ENCODE measurements at places on chromosomes 4 and X.

- no peak for DNase-seq
Observed at GRCh38 chr4:88078579-88078978, 71.1 kb downstream of the PKD2 start.

DNA sequence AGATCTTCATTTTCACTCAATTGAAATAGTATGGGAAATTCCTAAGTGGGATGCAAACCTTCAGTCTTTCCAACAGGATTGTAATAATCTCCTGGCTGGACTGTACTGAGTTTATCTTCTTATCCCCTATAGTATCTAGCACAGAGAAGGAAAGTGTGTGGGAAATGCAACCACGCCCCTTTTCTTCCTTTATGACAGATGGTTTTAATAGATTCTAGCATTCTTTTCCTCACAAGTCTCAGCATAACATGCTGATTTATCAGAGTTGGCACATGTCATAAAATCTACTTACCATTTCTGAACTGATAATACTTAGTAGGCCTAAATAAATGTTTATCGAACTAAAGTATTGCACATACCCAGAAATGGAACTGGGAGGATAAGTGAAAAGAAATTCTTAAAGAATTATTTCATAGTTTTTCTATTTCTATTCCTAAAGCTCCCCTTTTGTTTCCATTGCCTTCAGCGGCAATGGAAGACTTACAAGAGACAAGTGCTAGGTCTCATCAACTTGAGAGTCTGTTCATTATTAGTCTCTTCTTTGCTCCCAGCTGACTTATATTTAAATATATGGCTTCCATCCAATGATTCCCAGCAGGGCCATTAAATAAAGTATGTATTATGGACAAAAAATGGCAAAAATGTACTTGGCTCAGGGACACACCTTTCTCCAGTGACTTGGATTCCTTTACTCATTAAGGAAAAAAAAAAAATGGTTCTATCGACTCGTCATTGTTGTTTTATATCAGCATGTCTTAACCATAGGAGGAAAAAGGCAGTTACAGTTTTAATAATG, 484.5 kb downstream of the IL1RAPL1 start:
- DNase-seq = no peak

DNA sequence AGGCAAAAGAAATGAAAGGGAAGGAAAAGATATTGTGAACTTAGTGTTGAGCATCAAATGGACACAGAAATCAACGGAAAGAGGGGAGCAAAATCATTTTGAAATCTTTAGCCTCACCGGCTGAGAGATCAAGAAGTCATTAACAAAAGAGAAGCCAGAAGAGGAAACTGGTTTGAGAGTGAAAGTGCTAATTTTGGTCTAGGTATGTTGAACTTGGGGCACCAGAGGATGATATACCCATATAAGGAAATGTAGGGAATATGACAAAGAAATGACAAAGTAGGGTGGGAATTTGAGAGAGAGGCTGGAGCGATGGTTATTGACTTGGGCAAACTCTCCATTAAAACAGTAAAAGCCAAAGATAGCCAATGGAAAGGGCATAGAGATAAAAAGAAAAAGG, 183.4 kb upstream of the ATOH1 start:
- no peak for DNase-seq

DNA sequence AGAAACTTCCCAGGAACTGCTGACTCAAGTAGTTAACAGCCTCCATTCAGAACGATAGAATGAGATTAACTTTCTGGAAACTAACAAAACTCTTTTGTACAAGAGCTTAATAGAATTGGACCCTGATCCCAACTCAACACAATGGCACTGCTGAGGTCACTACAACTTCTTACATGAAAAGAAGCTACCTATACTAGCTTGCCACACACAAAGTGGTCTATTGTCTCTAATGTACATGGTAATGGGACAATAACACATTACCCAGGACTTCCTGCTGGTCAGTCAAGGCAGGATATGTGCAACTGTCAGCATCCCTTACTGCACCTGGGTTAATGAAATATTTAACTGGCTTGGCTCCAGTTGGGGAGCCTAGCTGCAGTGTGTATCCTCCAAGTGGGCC, 56.2 kb downstream of the BRCC3 start:
- no peak for DNase-seq

GRCh38 chr4:1578251-1578773, 105.8 kb downstream of the FAM53A start:
- no peak for DNase-seq

- DNase-seq = no peak
Observed at GRCh38 chr4:107219681-107220080, 183.6 kb upstream of the DKK2 start.

GRCh38 chrX:41119803-41120202, 34.6 kb downstream of the USP9X start:
- no peak for DNase-seq

DNA sequence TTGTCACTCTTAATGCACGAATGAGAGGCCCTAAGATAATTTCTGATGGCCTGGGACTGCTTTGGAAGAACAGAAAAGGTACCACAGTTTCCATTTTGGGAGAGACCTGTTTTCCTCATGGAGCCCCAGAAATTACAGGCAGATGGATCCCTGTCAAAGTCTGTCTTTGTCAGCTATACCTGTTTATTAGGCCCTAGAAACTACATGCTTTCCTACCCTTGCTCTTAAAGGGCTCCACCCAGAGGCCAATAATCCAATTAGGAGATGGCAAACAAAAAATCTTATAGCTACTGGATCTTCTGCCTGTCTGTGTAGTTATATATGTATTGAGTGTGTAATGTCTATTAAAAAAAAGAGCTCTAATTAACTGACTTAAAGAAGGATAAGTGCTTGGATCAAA, 141.3 kb downstream of the NR3C2 start:
- DNase-seq = no peak

DNA sequence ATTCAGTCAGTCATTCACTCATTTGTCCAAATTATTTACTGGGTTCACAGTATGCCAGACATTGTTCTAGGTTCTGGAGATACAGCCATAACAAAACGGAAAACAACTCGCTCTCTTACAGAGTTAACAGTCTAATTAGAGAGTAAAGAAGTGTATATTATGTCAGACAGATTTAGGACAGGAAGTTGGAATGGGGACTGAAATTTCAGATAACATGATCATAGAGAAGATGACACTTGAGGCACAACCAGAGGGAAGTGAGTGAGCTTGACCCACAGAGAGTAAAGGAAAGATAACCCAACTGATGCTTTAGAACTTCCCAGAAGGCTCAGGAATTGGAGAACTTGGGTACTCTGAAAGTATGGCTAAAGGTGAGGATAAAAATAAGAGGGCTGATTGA, 139.4 kb downstream of the ZAR1 start:
- no peak for DNase-seq

DNA sequence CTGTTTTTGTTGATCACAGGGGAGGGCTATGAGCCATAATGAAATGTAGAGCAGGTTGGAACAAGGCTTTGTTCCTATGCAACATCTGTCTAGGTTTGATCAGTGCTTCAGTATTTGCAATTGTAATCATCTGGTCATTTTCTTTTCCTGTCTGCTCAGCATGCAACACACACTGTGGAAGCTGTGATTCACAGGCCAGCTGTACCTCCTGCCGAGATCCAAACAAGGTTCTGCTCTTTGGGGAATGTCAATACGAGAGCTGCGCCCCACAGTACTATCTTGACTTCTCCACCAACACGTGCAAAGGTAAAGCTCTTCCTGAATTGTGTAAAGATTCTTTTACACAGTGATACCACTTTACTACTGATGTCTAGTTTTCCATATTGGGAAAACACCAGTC, 181.9 kb upstream of the ANXA3 start:
- DNase-seq = no peak

GRCh38 chrX:153719701-153720100, 4.5 kb downstream of the BCAP31 start:
- no peak for DNase-seq

DNA sequence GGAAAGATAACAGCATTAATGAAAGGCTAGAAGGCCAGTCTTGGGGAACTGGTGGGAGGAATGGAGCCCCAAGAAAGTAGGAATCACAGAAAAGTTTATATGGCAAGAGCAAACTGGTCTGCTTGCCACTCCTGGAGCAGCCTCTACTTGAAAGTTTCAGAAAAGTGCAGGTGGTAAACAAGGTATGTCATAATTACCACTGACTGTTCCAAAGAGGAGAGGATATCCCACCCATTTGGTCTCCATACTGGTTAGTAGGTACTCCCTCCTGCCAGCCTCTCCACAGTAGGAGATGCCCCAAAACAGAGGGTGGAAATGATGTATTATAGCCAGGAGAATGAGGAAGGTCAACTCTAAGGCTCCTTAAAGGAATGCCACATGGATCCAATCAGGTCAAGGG, 145.1 kb downstream of the INPP4B start:
- DNase-seq = no peak

DNA sequence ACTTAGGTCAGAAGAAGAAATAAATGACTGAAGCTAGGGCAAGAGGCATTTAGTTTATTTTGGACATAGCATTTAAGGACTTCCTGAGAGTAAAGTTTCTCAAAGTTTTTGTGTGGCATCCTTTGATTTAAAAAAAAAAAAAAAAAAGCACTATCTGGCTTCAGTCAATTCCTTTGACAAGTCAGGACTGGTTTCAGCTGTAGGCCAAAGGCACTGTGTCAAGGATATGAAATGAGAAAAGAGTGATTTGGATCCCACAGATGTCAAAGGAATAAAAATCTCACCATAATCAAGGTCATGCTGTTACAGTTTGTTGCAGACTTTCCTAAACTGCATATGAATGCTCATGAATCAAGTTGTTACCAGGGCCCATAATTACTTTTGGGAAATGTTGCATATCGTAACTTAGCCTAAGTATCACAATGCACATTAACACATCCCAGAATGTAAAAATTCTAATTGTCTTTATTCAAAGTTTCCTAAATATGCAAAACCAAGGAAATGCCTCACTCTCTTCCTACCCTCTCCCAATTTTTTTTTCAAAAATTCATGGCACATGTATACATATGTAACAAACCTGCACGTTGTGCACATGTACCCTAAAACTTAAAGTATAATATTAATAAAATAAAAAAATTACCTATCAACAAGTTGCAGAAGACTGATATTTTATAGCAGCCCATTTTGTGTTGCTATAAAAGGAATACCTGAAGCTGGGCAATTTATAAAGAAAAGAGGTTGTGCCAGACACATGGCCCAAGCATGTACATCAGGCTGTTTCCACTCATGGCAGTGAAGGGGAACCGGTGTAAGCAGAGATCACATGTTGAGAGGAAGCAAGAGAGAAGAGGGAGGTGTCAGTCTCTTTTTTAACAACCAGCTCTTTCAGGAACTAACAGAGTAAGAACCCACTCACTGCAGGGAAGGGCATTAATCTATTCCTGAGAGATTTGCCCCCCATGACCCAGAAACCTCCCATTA, 33.7 kb upstream of the ADAMTS3 start:
- no peak for DNase-seq

GRCh38 chrX:124249345-124249744, 83.1 kb upstream of the TEX13D start:
- no peak for DNase-seq

DNA sequence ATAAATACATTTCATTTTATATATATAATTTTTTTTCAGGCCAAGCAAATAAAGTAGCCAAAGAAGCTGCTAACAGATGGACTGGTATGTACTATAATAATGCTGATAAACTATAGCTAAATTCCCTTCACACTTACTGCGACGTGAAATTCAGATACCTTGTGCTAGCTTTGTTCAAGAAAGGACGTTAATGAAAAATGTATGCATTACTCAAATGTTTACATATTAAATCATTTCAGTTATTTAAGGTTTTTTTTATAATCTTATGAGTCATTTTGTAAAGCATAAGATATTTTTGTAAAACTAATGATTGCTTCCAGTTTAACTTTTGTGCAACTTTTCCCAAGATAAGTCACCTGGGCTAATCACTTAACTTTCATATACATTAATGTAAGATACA, 57.2 kb upstream of the TMEM131L start:
- DNase-seq = no peak

DNA sequence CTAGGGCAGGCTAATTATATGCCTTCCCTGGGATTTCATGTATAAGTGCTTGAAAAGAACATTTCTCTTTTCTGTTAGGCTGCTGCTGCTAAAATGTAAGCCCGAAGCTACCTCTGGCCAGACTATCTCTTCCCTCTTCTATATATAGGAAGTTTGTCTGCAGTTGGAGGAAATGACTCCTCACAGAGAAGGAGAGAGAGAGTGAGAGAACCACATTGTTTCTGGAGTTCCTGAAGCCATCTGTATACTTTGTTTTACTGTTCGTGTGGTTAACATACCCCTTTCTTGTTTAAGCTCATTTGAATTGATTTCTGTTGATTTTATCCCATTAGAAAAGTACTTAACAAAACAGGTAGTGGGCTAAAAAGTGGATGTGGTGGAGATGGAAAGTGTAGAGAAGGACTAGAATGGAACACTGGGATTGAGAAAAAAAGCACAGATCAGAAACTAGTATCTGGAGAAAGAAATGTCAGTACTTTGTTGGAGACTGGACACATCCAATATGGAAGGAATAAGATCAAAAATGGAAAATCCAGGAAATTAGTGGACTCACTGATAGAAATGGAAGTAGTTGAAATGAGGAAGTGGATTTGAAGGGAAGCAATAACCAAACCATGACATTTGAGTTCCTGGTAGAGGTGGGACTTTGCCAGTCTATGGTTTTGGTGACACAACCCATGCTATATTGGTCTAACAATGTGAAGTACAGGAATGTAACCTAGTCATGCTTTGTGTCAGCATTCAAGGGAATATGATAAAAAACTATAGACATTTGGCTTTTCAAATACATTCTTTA, 112.6 kb downstream of the TMA16 start:
- DNase-seq = no peak

DNA sequence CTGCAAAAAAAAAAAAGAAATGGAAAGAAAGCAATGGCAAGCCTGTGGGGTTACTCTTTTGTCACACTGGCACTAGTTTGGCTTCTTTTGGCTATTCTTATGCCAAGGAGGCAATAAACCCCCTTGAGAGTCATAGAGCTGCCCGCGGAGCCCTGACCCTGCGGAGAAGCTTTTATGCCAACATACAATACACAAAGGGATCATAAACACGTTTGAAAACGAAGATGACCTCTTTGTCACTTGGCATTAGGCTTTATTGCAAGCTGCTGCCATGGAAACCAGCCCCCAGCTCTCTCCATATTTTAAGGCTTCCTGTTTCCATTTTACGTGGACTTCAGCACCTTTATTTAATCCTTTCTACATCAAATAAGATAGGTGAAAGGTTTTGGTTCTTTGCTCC, 7.6 kb downstream of the NEUROG2 start:
- DNase-seq = no peak

DNA sequence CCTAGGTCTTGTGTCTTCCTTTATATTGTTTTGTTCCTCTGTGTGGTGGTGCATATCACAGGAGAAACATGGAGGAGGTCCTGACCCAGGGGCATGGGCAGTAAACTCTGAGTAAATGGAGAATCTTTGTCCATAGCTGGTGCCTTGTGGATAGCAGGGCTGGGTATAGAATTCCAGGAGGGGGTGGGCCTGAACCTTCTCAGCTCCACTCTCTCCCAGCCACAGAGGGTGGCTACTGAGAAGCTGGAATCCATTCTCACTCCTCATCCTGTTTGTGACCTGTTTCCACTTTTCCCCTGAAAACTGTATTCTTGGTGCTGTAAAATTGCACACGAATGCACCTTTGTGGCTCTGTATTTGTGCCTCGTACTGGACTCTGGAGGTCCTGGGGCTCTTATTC, 47.7 kb upstream of the ADRA2C start:
- no peak for DNase-seq

GRCh38 chr4:113256946-113257345, 207.5 kb downstream of the ANK2 start:
- no peak for DNase-seq

- no peak for DNase-seq
Observed at GRCh38 chrX:26557691-26558321, 341.8 kb downstream of the MAGEB5 start.

Data from NCI-H2029 treated with DMSO at 0.1 percent for 48 hours (cell line).